ENCODE measurements at places on chromosomes 7 and 10.

GRCh38 chr7:82442492-82443035 is 1.0 kb downstream of the CACNA2D1 start:
- DNase-seq = no peak

- DNase-seq = no peak
Observed at GRCh38 chr10:129833994-129834739, 129.9 kb downstream of the EBF3 start.

DNA sequence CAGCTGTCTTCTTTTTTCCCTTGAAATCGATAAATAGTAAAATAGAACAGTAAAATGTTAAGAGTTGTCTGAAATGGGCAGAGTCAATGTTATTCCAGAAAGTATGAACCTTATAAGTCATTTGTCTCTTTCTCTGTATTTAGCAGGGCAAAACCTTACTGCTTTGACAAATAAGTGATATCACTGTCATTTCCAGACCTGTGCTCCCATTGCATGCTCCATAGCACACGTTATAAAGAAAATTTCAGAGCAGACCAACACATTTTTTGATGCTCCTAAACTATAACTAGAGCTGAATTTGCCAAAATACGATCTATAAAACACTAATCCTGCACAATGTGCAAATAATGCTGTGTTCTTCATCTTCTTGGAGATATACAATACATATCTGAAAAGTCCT is 1.1 kb downstream of the A1CF start:
- DNase-seq = no peak

- DNase-seq = no peak
Observed at GRCh38 chr7:1938788-1939433, 268.8 kb downstream of the ELFN1 start.

DNA sequence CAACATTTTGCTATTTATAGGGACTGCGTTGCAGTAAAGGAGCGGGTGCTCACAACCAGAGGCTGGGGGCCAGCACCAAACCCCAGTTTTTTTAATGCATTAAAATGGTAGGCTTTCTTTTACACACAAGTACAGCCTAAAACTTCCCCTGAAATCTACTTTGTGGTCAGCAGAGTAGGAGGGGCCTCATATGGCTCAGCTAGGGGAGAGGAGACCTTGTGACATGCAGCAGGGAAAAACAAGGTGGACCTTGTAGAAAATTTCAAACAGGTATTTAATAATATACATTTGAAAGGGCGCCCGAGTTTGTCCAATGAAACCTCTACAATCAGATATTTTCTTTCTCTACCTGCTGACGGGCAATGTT is 1.4 kb downstream of the CCDC136 start:
- DNase-seq = no peak

DNA sequence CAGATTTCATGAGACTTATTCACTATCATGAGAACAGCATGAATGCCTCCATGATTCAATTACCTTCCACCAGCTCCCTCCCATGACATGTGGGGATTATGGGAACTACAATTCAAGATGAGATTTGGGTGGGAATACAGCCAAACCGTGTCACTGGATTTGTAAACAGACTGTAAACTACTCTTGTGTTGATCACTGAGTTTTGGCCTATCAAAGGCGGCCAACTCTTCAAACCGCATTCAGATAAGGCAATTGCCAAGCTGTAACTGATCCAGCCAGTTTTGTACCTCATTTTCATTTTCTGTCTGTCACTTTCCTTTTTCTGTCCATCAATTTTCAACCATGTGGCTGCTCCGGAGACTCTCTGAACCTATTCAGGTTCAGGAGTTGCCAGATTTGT is 27.2 kb upstream of the PAPSS2 start:
- DNase-seq = no peak

DNA sequence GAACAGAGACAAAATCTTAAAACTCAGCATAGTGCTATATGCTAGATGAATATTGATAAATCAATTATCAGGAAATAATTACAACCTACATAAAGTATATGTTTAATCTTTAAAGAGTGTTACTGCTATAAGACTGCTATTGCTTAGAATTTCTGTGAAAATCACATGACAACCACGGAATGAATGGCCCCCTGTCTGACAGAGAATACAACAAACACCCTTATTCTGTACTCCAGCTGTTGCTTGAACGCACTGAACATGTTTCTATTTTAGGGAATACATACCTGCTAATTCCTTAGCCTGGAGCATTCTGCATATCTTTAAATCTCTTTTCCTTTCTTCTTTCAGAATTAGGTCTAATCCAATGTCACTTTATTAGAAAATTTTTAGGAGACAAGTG is 452.4 kb upstream of the PHF14 start:
- no peak for DNase-seq

DNA sequence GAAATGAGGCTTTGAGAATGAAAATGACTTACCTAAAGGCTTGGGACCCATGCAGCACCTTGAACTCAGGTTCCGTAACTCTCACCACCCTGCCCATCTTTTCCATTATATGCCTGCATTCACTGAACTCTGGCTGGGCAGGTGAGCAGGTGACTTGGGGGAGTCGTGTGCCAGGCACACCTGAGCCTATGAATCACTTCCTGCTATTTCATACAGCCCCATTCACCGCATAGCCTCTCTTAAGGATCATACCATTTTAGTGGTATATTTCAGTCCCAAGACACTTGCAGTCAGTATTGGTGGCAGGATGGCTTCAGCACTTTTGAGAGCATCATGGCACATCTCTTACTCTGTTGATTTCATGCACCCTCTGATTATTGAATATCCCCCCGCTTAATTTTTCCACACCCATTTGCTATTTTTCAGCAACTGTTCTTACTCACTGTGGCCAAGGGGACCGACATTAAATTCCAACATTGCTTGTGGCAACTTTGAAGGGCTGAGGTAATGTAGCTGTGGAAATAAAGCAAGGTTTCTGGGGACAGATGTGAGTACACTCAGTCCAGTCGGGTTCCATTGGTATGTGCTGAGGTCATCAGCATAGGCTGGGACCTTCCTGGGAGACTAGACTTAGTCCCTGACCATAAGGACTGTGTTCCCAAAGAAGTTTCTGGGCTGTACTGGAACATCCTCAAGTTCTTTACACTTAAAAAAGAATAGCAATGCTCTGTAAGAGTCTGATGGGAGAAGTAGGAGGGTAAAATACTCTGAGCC is 39.8 kb upstream of the ZNF438 start:
- no peak for DNase-seq

GRCh38 chr7:131553931-131554330 is 2.5 kb downstream of the PODXL start:
- DNase-seq = no peak

DNA sequence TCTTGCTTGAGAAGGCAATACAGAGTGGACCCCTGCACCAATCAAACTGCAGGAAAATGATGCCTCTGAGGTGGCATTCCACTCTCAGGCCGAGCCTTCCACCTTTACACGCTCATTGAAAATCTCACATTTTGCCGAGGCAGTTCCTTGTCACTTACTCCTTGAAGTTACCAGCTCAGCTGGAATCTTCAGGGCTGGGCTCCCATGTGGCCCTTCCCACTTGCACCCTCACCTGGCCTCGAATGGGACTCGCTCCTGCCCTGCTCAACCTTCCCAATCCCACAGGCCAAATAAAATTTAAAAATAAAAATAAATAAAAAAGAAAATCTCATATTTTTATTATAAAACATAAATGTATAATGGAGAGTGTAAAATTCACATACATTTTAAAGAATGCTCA is 790.7 kb upstream of the COBL start:
- DNase-seq = no peak

DNA sequence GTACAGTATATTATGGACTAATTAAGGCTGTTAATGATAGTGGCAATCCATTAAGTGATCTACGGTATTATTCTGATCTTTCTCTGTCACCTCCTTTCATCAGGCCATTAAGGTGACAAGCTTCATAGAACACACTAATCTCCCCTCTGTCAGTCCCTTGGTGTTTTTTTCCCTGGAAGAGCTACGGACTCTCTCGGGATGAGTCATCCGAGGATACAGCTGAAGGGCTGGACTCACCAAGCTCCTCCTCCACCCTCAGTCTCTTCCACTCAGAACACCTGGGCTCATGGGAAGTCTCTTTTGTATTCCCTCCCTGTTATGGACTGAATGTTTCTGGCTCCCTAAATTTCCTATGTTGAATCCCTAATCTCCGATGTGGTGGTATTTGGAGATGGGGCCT is 69.8 kb upstream of the PLXNA4 start:
- DNase-seq = no peak

DNA sequence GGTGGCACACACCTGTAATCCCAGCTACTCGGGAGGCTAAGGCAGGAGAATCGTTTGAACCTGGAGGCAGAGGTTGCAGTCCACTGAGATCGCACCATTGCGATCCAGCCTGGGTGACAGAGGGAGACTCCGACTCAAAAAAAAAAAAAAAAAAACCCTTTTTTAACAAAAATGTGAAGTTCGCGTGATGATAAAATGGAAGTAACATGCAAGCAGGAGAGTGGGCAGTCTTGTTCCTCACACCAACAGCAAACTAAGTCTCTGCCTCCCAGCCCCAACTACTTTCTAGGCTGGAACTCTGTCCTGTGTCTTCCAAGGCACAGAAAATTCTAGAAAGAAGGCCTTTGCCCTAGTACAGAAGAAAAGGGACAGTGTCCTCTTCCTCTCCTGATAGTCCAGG is 11.3 kb downstream of the PIK3AP1 start:
- no peak for DNase-seq

DNA sequence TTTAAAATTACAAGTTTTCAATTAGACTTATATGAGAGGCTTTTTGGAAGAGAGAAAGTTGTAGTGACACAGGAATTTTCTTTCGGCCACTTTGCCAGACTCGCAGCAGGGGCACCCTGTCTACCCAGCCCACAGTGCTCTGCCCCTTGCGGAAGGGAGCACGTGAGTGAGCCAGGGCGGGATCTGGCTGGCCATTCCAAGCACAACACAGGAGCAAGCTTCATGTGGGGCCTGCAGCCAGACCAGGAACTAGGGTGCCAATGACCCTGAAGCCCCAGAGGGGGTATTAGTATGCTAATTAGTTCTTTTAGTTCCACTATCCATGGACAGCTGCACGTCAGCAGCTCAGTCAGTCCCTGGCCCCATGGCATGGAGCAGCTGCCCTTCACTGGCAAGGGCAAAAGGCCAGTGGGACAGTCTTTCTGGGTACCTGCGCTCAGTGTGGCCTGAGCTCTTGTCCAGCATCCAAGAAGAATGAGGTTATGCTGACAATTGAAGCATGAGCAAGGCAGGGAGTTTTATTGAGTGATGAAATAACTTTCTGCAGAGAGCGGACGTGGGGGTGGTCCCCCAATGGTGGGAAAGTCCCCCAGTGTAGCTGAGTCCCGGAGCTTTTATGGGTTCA is 251.1 kb upstream of the CSTF2T start:
- DNase-seq = no peak

- no peak for DNase-seq
Observed at GRCh38 chr7:104156842-104157277, 51.0 kb downstream of the ORC5 start.
